ENCODE measurements at places on chromosomes 12 and 14. TPM values are rescaled to one million over a fixed set of nuclear protein-coding genes. Genes with fewer than 3 reads are reported as not detected.
A peak's percentile ranks its signal among the peaks of the same experiment; 100 is the strongest.

The TSPAN9 gene
- 15.8 TPM for total RNA-seq

GRCh38 chr14:105933238-105933637, 406.9 kb downstream of the TMEM121 start:
- DNase-seq = peak; percentile 0

DNA sequence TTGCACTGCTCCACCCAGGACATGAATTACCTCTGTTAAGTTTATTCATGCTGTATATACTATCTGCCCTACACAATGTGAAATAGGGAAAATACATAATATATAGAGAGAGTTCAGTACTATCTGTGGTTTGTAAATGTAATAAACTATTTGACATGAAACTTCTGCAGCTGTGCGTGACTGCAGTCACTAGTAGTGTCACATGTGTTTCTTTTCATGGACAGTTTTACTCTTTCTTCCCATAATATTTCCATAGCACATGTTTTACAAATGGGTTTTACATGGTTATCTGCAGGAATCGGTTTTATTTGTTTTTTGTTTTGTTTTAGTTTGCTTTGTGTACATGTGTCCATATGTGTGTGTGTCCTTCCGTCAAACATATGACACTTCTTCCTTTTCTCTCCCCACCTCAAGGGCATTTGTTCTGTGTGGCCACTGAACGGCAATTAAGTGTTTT, 1644.1 kb upstream of the FLRT2 start:
- no peak for DNase-seq

DNA sequence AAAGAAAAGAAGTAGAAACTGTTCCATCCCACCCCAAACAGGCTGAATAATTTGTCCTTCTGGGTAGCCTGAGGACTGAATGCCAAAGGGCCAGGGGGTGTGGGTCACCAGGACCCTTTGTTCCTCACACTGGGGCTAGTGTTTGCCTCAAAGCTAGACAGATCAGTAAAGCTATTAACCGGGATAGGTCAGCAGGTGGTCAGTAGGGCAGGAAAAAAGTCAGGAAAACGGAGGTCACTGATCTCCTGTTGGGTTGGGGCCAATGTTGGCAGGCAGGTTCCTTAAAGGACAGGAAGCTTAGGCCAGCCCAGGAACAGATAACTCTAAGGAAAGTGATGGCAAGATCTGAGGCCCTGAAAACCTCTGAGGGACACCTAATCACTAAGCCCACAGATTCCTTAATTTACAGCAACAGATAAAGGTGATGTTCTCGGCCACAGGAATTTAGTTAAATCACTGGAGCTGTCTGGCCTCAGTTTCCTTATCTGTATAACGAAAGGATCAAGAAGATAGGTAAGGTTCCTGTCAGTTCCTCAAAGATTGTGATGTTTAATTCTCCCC, 22.7 kb upstream of the TMPO start:
- DNase-seq = no peak

DNA sequence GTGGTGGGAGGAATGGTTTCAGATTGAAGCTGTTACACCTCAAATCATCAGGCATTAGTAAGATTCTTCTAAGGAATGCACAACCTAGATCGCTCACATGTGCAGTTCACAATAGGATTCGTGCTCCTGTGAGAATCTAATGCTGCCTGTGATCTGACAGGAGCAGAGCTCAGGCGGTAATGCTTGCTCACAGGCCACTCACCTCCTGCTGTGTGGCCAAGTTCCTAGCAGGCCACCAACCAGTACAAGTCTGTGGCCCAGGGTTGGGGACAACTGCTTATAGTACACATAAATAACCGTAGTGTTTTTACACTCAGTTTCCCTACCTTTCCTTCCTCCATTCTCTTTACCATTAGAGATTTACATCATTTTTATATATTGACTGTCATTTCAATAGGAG, 121.4 kb downstream of the SLCO1B3 start:
- DNase-seq = no peak

- no peak for DNase-seq
Measured at GRCh38 chr14:38261620-38262019, 5.7 kb upstream of the CLEC14A start.

GRCh38 chr12:114499338-114499737, 93.4 kb upstream of the TBX5 start:
- DNase-seq = no peak

DNA sequence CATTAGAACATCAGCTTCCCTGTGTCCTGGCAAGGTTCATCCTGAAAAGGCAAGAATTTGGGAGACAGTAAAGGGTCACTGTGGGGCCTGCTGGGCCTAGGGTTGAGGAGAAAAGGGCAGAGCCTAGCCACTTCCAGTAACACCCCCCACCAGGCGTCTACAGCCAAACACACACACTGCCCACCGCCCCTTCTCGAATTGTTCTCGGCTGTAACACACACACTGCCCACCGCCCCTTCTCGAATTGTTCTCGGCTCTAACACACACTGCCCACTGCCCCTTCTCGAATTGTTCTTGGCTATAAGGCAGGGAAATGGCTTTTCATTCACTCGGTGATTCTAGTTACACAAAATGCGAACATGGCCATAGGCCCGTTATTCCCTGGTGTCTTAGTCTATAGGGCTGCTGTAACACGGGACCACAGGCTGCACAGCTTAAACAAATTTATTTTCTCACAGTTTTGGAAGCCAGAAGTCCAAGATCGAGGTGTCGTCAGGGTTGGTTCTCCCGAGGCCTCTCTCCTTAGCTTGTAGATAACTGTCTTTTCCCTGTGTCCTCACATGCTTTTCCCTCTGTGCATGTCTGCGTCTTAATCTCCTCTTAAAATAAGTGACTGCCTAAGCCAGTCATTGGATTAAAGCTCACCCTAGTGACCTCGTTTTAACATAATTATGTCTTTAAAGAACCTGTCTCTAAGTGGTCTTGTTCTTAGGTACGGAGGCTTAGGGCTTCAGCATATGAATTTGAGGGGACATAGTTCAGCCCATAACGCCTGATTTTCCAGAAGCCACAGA, 171.0 kb downstream of the ADGRD1 start:
- no peak for DNase-seq

- DNase-seq = no peak
Measured at GRCh38 chr12:26692407-26692806, 140.6 kb downstream of the ITPR2 start.
